AG10803 (cell line): ENCODE measurements at places on chromosomes 12 and 14.

- no peak for DNase-seq
These were observed 67.1 kb downstream of the PPFIA2 start for GRCh38 chr12:81692008-81692407.

- no peak for DNase-seq
These were observed 115.2 kb upstream of the RTL1 start for GRCh38 chr14:101018561-101019290.

DNA sequence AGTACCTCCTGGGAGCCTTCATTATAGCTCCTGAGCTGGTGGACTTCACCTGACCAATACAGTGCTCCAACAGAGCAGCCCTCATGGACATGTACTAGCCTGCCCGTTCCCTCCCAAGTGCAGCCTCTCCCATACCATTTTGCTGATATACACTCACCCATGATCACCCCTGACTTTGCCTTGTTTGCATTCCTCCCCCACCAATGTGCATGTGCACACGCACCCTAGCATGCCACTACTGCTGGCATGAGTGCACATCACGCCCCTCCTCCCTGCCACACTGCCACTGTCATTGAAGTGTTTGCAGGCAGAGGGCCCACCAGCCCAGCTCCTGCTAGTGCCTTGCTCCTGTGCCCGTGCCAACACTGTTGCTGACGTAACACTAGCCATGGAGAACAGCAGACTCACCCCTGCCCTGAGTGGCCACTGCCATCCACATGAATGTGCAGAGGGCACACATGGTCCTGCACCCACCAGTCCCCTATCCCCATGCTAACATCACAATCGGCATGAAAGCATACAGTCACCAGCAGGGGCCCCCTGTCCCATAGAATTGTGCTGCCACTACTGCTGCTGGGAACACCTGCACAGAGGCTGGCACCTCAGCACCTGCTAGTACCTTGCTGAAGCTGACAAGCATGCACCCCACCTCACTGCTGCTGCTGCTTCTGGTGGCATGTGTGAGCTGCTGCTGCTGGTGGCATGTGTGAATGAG is 110.3 kb downstream of the SINHCAF start:
- no peak for DNase-seq

DNA sequence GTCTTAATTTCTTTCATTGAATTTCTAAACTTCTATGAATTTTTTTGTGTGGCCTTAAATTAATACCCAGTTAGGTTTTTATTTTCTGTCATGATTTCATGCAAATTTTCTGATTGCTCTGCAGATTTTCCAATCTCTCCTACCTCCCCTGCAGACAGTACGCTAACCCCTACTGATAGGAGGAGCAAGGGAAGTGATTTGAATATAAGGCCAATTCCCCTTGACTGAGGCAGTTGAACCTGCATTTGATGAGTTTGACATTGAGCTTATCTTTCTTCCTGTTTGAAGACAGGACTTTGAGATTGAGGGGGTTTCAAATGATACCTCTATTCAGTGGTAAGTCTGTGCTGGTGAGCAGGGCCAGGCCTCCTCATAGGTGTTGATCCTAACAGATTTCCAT is 74.6 kb downstream of the SNAPC1 start:
- DNase-seq: no peak

DNA sequence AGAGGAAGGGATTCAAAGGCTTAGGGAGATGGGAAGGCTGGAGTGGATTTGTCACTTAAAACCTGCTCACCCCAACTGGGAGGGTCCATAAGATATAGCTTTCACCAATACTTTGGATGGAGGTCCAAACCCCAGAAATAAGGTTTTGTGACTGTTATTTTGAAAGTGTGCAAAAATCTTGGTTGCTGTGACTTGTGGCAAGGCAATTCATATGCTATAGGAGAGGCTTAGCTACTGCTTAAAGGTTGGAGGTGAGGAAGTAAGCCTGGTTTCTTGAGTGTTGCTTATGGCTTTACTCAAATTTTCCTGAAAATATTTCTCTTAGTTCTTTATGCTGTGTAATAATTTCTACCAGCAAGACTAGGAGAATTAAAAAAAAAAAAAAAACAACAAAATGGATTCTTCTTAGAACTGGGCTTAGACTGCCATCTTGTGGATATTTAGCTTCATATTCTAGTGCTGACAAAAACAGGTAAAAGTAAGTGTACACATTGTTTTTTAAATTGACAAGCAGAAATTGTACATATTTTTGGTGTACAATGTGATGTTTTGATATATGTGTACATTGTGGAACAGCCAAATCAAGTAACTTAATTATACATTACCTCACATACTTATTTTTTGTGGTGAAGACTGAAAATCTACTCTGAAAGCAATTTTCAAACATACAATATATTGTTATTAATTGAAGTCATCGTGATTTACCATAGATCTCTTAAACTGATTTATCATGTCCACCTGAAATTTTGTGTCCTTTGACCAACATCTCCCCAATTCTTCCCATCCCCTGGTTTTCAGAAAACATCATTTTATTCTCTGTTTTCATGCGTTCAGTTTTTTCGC is 23.0 kb downstream of the PDE6H start:
- DNase-seq: peak; percentile 70

- no peak for DNase-seq
These were observed 76.4 kb upstream of the FICD start for GRCh38 chr12:108438667-108439066.

DNA sequence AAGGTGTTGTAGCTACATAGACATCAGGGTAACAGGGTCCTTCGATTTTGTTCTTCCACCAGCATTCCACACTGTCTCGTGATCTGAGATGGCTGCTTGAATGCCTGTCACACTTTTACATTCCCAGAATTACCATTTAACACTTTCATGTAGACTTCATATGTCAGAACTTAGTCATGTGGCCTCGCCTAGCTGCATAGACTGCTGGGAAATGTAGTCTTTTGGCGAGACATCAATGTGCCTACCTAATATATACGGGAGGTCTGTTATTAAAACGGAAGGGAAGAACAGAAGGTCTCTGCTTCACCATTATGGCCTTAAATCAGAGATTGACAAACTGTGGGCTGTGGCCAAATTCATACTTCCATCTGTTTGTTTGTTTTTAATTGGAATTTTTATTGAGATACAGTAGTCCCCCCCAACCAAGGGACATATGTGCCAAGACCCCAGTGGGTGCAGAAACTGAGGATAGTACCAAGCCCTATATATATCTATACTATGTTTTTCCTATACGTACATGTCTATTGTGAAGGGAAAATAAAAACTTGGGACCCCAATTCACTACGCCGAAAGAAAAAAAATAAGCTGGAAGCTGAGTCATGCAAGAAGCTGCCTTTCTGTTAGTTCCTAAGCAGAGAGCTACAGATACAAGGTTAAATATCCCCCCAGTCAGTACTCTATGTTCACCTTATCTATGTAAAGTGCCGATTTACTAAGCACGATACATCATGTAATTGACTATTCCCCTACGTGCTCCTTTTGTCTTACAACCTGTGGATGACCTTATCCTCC is 11.3 kb upstream of the HRK start:
- no peak for DNase-seq
